ENCODE measurements at places on chromosomes 2 and 18.
A peak's percentile ranks its signal among the peaks of the same experiment; 100 is the strongest.

DNA sequence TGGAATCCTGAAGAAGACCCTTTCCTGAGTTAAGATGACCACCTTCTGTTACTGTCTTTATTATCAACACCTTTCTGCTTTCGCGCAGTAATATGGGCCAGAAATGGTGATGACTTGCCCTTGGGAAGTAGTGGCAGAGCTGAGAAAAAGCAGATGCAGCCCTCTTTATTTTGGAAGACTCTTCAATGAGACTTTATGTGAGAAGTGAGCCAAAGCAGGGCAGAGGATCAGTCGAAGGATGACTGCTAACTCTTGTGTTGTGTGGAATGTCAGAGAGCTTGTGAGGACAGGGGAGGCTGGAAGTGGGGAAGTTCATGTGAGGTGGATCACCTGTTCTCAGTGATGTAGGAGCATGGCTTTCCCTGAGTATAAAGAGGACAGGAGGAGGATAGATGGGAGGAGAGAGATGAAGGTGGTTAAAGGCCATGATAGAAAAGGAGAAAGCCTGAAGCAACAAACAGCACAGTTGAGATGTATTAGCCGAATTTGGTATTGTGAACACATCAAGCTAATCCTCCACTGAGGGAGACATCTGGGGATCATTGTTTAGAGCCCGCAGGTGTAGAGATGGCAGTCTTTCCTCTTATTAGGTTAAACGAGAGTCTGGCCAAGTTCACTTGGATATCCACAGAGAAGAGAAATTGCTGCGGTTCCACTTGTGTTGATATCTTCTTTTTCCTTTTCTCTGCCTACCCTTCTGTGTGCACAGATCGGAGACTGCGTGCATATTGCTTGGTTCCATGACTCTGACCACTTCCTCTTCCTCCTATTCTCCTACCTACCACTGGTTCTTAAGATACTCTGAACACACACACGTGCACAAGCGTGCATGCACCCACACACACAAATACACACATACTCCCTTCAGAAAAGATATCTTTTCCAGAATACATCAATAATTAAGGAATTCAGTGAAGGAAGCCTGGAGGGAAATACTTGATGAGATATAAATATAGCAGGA is 67.4 kb downstream of the SLC9A2 start:
- no peak for DNase-seq

GRCh38 chr2:195212586-195212985 is 444.4 kb upstream of the SLC39A10 start:
- no peak for DNase-seq

- DNase-seq, result no peak
These were observed 17.3 kb upstream of the CYS1 start for GRCh38 chr2:10097352-10098148.

- DNase-seq, result no peak
These were observed 2.2 kb downstream of the PSD4 start for GRCh38 chr2:113175736-113176695.

DNA sequence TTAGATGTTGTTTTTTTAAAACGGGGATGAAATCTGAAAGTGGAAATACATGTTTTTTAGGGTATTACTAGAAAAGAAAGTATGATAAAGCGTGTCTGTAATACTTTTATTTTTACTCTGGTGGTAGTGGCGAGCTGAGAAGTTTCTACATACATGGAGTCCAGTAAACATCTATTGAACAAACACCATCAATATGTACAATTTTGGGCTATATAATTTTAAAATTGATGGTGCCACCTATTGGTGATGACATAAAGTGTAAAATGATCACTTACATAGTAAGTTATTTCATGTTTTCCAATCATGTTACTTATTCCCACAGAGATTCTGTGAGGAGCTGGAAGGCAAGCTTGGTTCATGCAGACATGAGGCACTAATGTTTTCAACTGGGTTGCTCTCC is 31.5 kb upstream of the NFE2L2 start:
- DNase-seq, result no peak

DNA sequence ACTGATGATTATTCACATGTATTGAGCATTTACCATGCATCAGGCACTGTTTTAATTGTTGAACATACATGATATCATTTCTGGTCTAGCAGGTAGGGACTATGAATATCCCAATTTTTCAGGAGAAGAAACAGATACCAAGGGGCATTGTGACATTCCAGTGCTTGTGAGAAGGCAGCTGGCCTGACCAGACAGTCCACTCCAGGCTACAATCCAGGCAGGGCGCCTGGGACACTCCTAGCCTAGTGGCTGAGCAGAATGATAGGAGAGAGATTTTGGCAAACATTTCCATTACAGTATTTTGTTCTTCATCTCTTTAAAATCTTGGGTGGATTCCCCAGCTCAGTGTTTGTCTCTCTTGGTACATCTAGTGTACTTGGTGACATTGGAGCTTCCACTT is 24.9 kb downstream of the ZNF892 start:
- no peak for DNase-seq

DNA sequence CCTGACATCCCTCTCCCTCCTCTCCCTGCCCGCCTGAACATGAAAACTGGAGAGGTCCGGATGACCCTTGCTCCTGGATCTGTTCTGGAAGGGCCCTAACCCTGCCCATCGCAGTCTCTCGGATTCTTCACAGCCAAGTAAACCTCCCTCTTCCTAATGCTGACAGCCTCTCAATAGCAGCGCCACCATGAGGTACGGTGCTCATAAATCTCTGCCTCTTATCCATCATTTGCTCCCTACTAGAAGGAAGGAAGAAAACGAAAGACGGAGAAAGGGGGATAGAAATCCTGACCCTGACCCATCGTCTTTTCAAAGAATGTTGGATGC is 257.9 kb downstream of the BCL11A start:
- no peak for DNase-seq

- DNase-seq, result no peak
These were observed 243.8 kb downstream of the FAM210A start for GRCh38 chr18:13482618-13482945.

DNA sequence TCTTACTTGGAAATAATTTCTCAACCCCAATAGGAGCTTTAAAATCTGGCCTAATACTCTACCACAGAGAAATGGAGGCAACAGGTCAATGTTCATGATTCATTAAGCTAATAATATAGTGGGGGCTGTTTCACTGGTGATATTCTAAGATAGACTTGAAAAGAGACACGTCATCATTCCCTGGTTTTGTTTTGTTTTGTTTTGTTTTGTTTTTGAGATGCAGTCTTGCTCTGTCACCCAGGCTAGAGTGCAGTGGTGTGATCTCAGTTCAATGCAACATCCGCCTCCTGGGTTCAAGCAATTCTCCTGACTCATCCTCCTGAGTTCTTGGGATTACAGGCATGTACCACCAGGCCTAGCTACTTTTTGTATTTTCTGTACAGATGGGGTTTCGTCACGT is 37.5 kb upstream of the SOS1 start:
- no peak for DNase-seq

DNA sequence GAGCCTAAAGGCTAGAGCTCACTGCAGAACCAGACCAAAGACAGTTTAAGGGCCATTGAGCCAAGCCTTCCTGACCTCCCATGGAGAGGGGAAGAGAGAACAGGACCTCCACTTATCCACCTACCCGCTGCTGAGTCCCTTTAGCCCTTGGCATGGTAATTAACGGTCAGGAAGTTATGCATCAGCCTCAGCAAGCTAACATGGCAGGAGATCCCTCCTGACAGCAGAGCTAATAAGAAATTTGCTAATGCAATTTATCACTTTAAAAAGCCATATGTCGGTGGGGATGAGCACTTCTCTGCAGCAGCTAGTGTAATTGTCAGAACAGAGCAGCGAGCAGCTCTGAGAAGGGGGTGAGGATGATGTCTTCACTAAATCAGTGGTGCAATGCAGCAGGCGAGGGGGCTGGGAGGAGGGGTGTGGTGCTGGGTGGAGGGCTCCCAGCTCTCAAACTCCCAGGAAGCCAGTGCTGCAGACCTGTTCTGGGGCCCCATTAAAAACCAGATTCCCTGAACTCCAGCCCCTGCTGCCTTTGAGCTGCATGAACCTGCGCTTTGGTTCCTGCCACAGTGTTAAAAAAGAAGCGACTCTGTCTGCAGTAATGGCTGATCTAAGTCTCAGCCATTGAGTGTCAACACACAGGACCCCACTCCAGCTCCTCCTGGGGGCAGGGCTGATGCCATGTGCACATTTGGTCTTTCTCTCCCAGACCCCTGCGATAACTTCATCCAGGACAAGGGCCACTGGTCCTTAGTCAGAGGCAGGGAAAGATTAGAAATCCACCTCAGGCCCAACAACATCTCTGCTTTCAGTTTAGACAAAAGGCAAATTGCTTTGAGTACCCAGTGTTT is 84.2 kb upstream of the STPG4 start:
- DNase-seq, result no peak

DNA sequence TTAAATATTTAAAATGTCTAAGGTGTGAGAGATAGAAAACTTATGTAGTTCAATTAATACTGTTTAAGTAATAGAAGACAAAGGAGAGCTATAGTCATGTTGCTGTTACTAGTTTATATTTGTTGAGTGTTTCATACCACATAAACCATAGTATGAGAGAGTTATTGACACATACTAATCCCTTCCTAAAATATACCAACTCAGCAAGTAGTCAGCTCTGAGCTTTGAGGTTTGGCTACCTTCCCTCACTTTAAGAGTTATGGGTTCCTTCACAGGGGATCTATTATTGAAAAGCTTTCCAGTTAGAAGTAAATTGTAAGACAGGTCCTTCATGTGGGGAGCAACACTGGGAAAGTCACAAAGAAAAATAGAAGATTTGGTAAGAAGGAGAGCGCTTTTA is 701.6 kb upstream of the ZEB2 start:
- DNase-seq, result no peak

DNA sequence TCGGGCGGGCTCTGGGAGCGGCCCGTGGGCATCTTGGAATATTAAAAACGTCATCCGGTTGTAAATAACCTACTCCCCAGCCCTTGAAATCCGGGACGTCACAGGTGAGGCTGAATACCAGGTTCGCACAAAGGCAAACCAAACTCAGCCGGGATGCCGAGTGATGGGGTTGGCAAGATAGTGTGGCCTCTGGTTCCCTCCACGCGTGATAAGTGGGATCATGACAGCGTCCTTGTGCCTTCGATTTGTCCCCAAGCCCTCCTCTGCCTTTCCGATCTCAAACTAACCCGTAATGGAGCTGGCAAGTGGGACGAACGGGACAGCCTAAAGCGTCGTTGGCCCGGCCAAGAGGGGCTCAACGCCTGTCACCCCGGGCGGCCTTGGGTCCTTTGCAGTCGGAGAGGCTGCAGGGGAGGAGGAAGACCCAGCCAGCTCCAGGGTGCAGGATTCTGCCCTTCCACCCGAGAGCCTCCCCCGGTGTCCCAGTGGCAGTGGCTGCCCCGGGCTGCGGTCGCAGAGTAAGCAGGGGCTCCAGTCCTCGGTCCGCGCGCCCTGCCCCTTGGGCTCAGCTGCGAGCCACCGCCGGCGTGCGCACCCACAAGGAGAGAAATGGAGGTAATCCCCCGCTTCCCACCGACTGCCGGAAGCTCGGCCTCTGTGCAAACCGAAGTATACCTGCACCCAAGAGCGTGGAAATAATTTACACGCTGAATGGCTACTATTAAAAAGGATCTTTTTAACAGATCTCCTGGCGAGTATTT is 13.4 kb upstream of the PAX3 start:
- no peak for DNase-seq

DNA sequence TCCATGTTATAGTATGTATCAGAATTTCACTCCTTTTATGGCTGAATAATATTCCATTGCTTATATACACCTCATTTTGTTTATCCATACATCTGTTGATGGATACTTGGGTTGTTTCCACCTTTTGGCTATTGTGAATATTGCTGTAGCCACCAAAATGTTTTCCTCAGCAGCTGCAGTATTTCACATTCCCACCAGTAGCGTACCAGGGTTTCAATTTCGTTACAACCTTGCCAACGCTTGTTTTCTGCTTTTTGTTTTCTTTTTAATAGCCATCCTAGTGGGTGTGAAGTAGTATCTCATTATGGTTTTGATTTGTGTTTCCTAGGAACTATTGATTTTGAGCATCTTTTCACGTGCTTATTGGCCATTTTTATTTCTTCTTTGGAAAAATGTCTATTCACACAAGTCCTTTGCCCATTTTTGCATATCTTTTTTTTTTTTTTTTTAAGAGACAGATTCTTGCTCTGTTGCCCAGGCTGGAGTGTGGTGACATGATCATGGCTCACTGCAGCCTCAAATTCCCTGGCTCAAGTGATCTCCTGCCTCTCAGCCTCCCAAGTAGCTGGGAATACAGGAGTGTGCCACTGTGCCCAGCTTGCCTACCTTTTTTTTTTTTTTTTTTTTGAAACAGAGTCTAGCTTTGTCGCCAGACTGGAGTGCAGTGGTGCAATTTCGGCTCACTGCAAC is 14.2 kb downstream of the UBXN2A start:
- no peak for DNase-seq

DNA sequence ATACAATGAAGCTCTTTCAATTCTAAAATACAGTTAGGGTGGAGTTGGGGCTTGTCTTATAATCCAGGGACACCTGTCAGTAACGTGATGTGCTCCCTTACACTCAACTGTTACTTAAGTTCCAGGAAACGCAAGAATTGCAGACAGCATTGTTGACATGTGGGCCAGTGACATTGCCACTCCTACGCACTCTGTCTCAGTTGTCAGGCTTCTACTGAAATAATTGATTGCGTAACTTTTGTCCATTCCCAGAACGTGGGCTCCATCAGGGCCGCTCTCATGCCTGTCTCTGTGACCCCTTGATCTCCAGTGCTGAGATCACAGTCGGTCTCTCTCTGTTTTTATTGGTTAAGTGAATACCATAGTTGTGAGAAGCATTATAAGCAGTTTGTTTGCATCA is 487.8 kb downstream of the GALR1 start:
- peak; percentile 13 for DNase-seq

- DNase-seq, result no peak
These were observed 70.3 kb downstream of the WDR7 start for GRCh38 chr18:56721491-56721890.

DNA sequence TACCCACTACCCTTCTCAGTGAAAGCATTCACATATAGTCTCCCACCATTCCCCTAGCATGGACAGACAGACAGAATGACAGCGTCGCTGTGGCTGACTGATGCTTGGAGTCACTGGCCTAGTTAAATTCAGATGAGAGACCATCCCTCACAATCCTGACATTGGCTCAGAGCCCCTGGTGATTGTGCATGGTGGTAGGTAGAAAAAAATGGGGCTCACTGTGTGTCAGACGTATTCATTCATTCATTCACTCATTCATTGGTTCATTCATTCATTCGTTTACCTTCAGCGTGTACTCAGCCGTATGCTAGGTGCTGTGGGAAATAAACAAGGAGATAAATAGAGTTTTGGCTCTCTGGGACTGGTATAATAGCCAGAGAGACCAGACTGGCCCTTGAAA is 94.8 kb upstream of the STPG4 start:
- no peak for DNase-seq

DNA sequence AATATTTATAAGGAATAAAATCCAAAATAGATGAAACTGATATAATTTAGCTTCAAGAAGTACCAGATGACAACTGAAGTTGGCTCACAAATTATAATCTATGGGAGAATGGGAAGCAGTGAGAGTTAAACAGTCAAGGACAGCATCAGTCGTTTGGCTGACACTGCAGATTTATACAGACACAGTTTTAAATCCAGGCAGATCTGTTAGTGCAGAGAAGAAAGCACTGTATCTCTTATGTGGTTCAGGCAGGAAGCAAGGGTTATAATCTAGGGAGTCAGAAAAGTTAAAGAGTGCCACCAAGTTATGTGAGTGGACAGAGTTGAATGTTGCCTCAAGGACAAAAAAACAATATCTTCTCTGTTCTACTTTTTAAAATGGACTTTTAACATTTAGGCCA is 880.2 kb downstream of the TSN start:
- DNase-seq, result no peak

Data from left kidney (tissue), 8 donors.